ENCODE measurements at places on chromosomes 11 and 22. TPM values are rescaled to one million over a fixed set of nuclear protein-coding genes. Genes with fewer than 3 reads are reported as not detected.

The PRODH gene
- 0.89 TPM for total RNA-seq

The C11orf97 gene
- total RNA-seq, result not detected

The MFRP gene
- not detected for total RNA-seq

The CCDC86 gene
- 102 TPM for total RNA-seq

The LAYN gene
- 4.9 TPM for total RNA-seq

The ARHGEF12 gene
- total RNA-seq, result 15.2 TPM

The FAM180B gene
- not detected for total RNA-seq

The KCNQ1OT1 gene
- total RNA-seq, result 0.03 TPM

The MMP1 gene
- 0.78 TPM for total RNA-seq

The TPCN2 gene
- total RNA-seq, result 10.1 TPM

The NEFH gene
- 0.05 TPM for total RNA-seq

The GPR83 gene
- total RNA-seq, result not detected

The MUC6 gene
- total RNA-seq, result not detected

The KLHL35 gene
- 1.5 TPM for total RNA-seq

The GGTLC3 gene
- total RNA-seq, result not detected

The DRICH1 gene
- total RNA-seq, result 0.36 TPM

The MYO18B gene
- 0.07 TPM for total RNA-seq

The BACE1 gene
- 11.4 TPM for total RNA-seq

The RTCB gene
- 79.0 TPM for total RNA-seq

The KCNJ11 gene
- total RNA-seq, result 1.3 TPM

The FGF3 gene
- not detected for total RNA-seq

The GVQW3 gene
- total RNA-seq, result 1.1 TPM

The PPP2R1B gene
- total RNA-seq, result 17.0 TPM
